ENCODE measurements at places on chromosomes 6 and 20.
A peak's percentile ranks its signal among the peaks of the same experiment; 100 is the strongest.

DNA sequence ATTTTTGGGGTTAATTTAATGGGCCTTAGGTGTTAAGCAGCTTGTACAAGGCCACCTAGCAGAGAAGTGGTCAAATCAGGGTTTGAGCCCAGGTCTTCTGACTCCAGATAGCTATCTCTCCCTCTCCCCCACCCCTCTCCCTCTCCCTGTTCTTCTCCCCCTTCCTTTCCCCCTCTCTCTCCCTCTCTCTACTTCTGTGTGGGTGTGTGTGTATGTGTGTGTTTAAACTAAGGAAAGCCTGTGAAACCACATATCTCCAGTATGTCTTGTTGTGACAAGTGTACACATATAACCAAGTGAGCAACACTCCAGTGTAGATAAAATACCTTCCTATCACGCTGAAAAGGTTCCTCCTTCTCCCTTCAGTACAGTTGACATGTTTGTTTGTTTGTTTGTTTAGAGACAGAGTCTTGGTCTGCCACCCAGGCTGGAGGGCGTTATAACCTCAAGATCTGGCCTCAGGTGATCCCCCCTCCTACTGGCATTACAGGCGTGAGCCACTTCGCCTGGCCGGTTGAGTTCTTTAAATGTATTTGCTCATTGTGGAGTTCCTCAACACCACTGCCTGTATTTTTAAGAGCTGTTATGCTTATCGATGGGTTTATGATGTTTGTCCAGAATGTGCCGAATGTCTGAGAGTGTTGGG is 140.4 kb downstream of the JARID2 start:
- DNase-seq: no peak

DNA sequence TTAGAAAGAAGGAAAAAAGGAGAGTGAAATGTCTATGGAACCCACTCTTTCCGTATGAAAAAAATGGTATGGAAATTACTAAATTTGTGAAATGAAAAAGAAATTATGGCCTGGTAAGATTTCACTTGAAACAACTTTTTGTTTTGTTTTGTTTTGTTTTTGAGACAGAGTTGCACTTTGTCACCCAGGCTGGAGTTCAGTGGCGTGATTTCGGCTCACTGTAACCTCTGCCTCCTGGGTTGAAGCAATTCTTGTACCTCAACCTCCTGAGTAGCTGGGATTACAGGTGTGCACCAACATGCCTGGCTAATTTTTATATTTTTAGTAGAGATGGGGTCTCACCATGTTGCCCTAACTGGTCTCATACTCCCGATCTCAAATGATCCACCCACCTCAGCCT is 17.8 kb upstream of the GSTA5 start:
- DNase-seq: no peak

DNA sequence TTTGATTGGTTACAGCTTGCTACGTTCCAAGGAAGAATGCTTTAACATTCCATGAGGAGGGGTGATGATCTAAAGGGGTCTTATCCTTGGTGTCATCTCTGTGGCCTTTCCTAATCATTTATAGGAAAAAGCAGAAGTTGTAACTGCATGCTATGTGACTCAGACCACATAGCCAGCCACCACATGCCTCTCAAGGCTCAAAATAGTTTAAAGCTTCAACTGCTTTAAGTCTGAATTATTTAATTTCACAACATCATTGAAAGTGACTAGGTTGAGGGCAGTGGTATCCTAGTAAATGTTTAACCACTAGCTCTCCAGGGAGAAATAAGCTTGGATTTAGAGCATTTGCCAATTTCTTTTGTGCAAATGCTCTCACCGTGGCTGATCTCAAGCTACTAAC is 29.7 kb downstream of the MC3R start:
- no peak for DNase-seq

DNA sequence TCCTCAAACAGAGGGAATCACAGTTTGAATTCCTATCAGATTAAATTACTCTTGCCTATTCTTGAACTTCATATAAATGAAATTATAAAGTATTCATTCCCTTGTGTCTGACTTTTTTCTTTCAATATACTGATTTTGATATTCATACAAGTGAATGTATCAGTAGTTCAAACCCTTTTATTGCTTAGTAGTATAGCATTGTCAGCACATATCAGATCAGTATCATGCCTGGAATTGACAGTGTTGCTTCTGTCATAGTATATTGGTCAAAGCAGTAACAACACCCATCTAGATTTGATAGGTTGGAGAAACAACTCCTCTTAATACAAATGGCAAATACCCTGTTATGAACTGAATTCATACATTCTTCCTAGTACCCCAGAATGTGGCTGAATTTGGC is 89.1 kb upstream of the SLC35F1 start:
- no peak for DNase-seq

GRCh38 chr6:80316686-80317231 is 210.3 kb downstream of the BCKDHB start:
- peak; percentile 43 for DNase-seq

DNA sequence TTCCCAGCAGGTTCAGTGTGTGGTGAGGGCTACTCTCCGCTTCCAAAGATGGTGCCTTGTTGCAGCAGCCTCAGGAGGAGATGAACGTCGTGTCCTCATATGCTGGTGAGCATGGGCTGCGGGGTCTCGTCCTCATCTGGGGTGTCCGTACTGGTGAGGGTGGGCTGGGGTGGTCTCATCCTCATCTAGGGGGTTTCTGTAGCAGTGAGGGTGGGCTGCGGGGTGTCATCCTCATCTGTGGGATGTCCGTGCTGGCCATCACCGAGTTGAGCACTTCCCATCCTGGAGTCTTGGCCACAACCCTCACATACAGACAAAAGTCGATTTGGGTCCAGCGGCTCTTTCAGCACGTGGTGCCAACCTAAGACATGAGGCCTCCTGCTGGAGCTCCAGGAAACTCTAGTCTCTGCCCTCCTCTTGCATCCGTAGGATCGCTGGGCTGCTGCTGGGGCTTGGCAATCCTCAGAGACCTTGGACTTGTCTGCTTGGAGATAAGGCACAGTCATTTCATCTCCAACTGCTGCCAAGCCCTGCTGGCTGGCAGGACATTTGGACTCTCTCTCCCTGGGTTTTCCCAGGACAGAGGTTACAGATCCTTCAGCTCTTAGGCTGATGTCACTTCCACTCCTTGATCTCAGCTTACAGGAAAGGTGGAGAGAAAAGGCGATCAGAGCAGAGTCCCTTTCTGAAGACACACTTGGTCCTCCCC is 160.4 kb downstream of the PACRG start:
- DNase-seq: no peak

GRCh38 chr20:33767777-33768138 is 36.0 kb downstream of the ZNF341 start:
- no peak for DNase-seq

GRCh38 chr20:39897781-39898466 is 791.1 kb downstream of the MAFB start:
- DNase-seq: no peak

- no peak for DNase-seq
Observed at GRCh38 chr6:168320634-168321033, 1.1 kb upstream of the DACT2 start.

- DNase-seq: no peak
Observed at GRCh38 chr20:11429168-11429567, 488.5 kb upstream of the BTBD3 start.

DNA sequence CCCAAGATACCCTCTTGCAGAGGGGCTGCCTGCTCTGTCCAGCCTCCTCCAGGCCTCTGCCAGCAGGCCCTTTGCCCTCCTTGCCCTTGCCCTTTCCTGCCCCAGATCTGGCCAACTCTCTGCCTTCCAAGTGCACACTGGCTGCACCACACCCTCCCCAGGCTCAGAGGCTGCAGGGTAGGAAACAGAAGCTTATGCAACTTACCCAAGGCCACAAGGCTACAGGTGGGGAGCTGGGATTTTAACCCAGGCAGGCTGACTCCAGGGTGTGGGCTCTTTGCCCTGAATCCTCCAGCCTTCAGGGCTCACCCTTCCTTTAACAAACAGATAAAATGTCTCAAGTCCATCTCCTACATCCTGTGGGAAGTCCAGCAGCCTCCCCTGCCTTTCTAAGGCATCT is 14.5 kb upstream of the TRAF3IP2 start:
- no peak for DNase-seq

- DNase-seq: no peak
Observed at GRCh38 chr6:107550241-107550840, 60.4 kb downstream of the SOBP start.

DNA sequence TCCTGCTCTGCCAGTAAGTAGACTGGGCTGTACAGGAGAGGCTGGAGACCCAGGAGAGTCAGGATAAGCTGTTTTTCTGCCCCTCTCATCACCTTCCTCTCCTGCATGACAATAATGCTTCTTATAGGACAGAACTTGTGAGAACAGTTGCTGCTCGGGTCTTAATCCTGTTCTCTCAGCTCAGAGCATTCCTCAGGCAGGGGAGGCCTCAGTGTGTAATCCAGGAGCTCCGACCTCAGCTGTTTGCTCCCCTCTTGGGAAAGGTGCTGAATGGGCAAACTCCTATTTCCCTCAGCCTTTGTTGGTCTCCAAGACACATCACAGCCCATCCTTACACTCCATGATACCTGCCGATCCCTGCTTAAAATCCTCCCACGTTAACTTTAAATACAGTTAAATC is 134.9 kb upstream of the LRFN2 start:
- DNase-seq: peak; percentile 40

- DNase-seq: peak; percentile 9
Observed at GRCh38 chr6:117396228-117396627, 29.5 kb downstream of the ROS1 start.

GRCh38 chr6:5302995-5303622 is 41.8 kb downstream of the FARS2 start:
- no peak for DNase-seq

GRCh38 chr6:97702248-97702647 is 419.2 kb upstream of the MMS22L start:
- DNase-seq: no peak

DNA sequence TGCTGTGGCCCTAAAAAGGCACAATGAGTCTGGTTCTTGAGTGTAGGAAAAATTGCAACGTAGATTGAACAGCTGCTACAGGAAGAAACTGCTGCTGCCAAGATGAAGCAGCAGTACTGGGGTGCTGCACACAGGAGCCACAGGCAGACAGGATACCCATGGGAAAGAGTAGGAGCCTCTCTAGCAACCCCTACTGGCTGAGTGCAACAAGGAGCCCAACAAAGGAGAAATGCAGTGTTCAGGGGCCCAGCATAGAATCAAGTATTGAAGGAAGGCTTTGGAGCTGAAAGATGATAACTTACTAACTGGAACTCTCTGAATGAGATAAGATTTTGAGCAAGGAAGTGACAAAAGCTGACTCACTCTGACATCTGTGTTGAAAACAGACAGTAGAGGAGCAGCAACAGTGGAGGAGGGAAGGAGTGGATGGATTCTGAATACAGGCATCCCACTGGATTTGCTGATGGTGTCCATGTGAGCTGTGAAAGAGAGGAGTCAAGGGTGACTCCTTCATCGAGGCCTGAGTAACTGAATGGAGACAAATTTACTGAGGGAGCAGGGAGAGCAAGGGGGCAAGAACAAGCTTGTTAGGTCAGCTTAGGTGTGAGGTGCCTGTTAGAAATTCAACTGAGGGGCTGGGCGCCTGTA is 534.7 kb upstream of the JARID2 start:
- no peak for DNase-seq

- no peak for DNase-seq
Observed at GRCh38 chr20:18712131-18712530, 101.5 kb upstream of the SCP2D1 start.
